ENCODE measurements at places on chromosomes 7 and 10.
A peak's percentile ranks its signal among the peaks of the same experiment; 100 is the strongest.

GRCh38 chr10:128528167-128528566 is 401.9 kb upstream of the MKI67 start:
- DNase-seq, result no peak

- DNase-seq, result no peak
Observed at GRCh38 chr7:30148951-30149459, 14.2 kb downstream of the MTURN start.

DNA sequence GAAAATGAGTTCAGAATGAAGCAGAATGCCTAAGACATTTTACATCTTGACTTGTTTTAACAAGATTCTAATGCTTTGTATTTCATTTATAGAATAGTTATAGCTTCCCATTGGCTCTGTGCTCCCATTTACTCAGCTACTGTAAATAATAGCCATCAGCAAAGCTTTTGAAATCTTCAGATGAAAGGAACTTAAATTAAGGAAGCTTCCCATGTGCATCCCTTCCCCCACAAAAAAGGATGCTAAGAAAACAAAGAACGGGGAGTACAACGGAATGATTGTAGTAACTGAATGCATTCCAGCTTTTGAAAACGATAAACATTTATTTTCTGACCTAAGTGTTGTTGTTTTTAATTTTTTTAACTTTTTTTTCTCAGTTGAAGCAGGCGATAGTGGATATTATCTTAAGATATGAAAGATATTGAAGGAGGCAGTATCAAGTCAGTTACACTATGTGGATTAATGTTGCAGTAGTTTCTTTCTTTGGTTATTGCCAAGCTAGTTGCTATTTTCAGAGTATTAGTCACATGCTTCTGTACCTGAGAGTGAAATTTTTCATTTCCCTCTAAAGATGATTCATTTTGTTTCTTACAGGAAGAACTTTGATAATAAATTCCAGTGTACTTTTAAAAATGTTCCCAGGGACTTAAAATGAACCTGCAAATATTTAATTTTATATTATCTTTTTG is 129.2 kb downstream of the KCND2 start:
- DNase-seq, result no peak

- DNase-seq, result no peak
Observed at GRCh38 chr7:139648941-139649425, 125.5 kb downstream of the CLEC2L start.

DNA sequence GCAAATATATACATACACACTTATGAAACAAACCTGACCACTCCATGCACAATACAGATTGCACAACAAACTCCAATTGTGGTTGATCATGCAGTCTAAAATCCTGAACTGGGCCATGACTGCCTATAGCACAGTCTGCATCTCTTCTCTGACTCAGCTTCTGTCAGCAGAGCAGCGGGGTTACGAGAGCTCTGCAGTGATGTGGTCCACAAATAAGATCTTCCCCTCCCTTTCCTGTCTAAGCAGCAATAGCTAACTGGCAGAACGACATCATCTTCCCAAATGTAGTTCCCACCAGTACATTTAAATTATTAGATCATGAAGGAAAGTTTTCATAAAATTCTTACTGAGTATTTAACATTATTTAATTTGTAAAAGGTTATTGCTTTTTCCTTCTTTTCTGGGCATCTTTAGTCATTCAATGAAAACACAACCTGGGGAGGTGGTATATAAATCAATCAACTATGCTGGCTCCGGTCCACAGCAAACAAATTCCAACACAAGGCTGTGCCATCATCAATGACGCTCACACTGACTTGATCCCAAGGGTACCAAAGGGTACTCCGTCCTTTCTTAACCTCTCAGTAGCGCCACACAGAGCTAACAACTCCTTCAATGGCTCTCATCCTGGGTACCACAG is 17.1 kb downstream of the ARHGAP21 start:
- peak; percentile 48 for DNase-seq

DNA sequence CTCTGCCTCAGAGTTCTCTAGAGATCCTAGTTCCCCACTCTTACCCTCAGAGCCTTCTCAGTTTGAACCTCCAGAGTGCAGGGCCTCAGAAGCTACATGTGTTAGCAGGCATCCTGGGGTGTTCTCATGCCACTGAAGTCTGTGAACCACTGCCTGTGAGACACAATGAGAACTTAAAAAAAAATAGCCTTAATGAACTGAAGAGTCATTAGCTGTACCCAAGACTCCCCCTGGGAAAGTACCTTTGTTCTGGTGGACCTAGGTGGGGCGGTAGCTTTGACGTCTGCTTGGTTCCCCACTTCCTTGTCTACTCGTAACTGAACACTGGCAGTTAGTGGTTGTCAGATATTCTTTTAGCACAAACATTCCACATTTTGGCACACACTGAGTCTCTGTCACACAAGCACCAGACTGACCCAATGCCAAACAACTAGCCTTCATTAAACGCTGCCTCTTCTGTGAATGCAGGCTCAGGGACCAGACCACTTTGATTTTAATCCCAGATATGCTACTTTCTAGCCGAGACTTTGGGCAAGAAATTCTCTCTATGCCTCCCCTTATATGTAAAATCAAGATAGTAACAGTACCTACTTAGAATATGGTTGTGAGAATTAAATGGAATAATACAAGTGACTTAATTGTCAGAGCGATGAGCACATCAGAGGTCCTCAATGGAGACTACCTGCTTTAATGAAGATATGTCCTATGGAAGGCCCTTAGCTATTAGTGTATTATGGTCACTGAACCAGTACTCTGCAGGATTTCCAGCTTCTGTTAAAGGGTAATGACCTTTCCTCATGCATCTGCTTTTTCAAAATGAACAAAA is 75.3 kb upstream of the CC2D2B start:
- DNase-seq, result no peak

DNA sequence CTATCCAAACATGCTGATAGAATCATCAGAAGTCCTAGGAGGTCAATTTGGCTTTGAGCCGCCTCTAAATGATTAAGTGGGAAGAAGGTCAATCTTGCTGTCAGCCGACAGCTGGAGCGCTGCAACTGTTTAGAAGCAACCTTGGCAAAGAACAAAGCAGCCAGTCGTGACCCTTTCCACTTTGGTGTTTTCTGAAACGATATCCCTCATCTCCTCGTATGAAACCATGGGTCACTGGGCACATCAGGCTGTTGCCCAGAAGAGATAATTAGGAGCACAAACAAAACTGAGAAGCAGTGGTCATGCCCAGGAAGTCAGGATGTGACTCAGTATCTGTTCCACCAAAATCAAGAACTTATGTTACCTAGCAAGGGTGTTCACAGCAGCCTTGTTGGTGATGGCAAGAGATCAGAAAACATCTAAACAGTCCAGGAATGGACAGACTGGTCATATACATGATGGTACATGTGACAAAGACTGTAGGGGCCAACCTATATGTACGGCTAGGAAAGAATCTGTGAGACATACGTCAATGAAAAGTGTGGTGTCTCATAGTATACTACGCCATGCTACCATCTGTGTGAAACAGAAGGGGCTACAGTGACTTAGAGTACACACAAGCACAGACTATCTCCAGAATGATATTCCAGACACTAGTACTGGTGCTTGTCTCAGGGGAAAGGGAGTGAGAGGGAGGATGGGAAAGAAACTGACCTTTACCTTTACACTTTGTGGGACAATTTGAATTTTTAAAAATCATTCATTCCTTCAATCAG is 22.4 kb downstream of the STN1 start:
- DNase-seq, result no peak

- DNase-seq, result no peak
Observed at GRCh38 chr7:90672210-90672609, 76.1 kb downstream of the CDK14 start.

DNA sequence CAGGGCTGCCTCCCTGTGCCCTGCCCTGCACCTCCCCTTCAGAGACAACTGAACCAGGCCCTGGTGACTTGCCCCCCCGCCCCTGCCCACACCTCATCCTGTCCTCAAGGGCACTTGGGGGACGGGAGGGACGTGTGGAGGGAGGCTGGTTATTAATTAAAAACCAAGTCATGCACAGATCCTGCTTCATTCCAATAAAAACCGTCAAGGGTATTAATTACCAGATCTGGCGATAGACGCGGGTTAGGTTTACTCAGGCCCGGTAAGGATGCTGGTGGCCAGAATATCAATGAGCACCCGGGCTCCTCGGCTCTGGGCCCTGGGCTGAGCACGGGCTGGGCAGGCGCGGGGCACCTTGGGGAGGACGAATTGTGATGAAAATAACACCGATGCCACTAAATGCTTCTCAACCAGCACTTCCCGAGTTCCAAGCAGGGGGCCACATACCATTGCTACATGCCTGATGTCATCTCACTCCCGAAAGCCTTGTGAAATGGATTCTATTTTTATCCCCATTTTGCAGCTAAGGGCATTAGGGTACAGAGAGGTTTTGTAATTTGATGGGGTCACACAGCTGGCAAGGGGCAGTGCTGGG is 24.5 kb upstream of the GTF2IRD1 start:
- no peak for DNase-seq

GRCh38 chr7:8205031-8205387 is 57.0 kb downstream of the ICA1 start:
- no peak for DNase-seq

- no peak for DNase-seq
Observed at GRCh38 chr10:6128591-6129251, 39.9 kb downstream of the RBM17 start.

GRCh38 chr10:109861081-109861480 is 62.2 kb downstream of the XPNPEP1 start:
- DNase-seq, result no peak

- DNase-seq, result no peak
Observed at GRCh38 chr10:62381385-62382102, 7.4 kb downstream of the ZNF365 start.

- no peak for DNase-seq
Observed at GRCh38 chr10:58827381-58827780, 314.7 kb downstream of the BICC1 start.

DNA sequence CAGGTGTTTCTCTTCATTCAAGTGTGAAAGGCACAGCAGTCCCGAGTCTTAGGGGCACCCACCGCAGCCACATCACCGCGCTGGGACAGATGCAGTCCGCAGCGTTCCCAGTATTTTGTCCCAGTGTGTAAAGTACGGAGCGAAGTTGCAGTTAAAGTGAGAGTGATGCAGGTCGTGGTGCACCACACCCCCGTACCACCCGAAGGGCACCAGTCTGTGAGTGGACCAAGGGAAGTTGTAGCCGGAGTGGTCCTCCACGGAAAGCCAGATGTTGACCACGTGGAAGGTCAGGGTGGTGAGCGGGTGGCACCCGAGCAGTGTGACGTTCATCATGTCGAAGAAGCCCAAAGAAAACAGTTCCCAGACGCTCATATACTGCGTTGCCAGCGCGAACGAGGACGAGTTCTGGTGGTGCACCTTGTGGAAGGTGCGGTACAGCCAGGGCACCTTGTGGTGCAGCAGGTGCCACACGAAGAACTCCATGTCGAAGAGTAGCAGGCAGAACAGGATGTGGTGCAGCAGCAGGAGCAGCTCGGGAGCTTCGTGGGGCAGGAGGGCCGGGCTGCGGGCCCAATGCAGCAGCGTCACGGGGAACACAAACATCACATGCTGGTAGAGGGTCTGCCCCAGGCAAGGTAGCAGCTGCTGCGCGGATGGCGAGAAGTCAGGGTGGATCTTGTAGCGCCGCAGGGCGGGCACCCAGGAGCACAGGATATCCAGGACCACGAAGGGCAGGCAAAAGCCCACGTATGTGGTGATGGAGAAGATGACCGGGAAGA is 526 bp downstream of the CH25H start:
- peak; percentile 54 for DNase-seq

GRCh38 chr7:46682836-46683624 is 762.0 kb upstream of the IGFBP3 start:
- no peak for DNase-seq

DNA sequence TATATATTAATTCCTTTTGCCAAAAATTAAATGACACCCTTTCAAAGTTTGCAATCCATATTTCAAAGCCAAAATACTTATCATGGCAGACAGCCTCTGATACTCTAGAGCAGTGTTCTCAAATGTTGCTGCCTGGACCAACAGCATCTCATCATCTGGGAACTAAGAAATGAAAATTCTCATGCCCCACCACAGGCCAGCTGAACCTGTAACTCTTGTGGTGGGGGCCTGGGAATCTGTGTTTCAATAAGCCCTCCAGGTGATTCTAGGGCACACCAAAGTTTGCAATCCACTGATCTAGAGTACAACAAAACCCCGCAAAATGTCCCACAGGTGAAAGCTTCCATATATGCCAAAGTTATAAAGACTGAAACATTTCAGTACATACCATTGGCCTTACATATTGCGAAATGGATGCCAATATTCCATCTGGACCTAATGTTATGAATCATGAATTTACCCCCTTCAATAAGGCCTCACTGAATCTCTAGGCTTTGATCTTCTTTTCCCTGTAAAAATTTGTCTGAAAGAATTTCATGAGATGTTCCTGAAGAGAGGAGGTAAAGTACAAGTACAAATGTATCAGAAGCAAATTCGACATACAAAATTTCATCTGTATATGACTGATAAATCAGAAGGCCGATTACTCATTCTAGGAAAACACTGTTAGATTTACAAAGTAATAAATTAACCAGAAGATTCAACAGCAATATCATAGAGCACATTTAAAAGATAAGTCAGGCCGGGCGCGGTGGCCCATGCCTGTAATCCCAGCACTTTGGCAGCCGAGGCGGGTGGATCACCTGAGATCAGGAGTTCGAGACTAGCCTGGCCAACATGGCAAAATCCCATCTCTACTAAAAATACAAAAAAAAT is 25.3 kb upstream of the EPC1 start:
- no peak for DNase-seq

GRCh38 chr10:112361951-112362751 is 11.8 kb upstream of the ACSL5 start:
- DNase-seq, result peak; percentile 74

DNA sequence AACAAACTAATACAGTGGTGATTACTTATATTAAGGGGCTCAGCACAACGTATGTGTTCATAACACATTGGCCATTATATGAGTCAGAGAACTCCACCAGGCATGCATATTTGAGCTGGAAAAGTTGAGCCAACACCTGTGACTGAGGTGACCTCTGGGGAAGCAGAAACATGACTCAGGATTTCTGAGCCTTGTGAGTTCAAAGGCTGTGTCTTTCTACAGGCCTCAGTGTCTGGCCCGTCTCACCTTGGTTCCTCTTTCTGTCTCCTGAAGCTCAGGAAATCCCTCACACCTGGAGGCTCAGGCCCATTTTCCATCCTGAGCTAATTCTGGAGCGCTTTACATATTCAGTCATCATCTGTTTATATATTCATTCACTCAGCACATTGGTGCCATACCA is 230.9 kb upstream of the AGK start:
- no peak for DNase-seq

DNA sequence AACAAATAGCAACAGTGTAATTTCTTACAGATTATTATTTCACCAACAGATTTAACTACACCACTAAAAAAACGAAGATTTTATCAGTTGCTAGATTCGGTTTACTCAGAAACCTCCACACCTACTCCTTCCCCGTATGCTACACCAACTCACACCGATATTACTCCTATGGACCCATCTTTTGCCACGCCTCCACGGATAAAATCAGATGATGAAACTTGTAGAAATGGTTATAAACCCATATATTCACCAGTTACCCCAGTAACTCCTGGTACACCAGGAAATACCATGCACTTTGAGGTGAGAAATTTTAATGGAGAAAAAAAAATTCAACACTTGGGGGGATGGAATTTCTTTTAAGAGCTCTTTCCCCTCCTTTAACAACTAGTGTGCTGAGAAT is 92.5 kb downstream of the KMT2E start:
- DNase-seq, result no peak

Measured in femur (tissue), 1 donor.